ENCODE measurements at places on chromosomes 16 and 17.

DNA sequence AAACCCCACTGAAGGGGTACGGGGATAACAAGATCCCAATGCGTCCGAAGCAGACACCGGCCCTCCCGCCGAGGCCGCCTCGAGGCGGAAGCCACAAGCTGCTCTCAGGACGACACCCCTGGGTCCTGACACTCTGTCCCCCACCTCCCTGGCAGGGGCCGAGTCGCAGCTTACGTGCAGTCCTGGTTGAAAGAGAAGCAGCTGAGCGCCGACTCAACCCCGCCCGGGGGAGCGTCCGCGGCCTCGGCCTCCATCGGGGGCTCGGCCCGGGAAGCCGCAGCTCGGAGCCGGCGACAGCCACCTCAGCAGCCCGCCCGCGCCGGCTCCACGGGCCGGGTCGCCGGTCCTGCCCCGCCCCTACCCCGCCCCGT, at the start of gene WIPI1:
WIPI1 (minus strand) TSS at position 329 of the 371 bp plus-strand sequence; CDS start at position 254, 75 bp downstream.
- DNase-seq: peak; percentile 49

- no peak for DNase-seq
Observed at GRCh38 chr17:60542071-60542470, 16.0 kb upstream of the APPBP2 start.

DNA sequence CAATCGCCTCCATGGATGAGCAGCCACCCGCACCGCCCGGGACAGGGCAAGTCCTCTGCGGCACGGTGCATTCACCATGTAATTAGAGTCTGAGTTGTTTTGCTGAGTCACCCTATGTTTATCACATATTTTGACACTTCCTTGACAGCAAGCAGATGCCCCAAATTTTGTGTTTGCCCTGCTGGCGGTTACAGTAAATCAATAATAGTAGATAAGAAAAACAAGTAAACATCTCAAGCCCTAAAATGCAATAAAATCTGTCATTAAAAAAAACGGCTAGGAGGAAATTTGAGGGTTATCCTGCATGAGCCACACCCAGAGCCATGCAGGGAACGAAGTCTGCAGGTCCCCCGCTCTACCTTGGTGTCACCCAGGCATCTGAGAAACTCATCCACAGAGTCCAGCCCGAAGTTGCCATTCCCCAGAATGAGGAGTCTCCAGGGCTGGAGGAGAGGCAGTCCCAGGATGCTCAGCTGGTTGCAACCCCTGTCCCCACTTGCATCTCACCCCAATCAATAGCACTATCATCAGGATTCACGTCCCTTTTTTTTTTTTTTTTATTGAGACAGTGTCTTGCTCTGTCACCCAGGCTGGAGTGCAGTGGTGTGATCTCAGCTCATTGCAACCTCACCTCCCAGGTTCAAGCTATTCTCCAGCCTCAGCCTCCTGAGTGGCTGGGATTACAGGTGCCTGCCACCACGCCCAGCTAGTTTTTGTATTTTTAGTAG, 16.5 kb upstream of the ST6GALNAC1 start:
- no peak for DNase-seq

- DNase-seq: no peak
Observed at GRCh38 chr17:47949946-47950345, 7.7 kb downstream of the PRR15L start.

DNA sequence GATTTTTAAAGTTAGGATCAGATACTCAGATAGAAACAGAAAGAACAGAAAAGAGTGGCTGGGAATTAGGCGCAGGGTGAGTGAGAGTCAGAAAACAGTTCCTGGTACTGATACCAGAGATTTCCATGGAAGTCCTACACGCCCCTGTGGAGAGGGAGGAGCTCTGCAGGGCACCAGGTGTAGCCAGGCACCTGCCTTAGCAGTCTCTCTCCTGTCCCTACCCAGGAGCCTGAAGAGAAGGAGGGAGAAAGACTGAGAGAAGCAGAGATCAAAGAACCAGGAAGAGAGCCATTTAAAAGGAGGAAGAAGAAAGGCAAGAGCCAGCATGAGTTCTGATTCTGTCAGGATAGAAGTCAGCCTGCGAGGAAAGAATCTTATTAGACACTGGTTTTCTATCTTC, 65.0 kb downstream of the CBLN1 start:
- DNase-seq: no peak

- no peak for DNase-seq
Observed at GRCh38 chr17:65794572-65794971, 233.1 kb upstream of the AXIN2 start.

GRCh38 chr17:44203731-44204440, 4.2 kb upstream of the ATXN7L3 start:
- peak; percentile 60 for DNase-seq

GRCh38 chr16:11181899-11182279, 74.1 kb downstream of the SOCS1 start:
- no peak for DNase-seq

- no peak for DNase-seq
Observed at GRCh38 chr16:58120234-58120633, 8.9 kb downstream of the CFAP20 start.

DNA sequence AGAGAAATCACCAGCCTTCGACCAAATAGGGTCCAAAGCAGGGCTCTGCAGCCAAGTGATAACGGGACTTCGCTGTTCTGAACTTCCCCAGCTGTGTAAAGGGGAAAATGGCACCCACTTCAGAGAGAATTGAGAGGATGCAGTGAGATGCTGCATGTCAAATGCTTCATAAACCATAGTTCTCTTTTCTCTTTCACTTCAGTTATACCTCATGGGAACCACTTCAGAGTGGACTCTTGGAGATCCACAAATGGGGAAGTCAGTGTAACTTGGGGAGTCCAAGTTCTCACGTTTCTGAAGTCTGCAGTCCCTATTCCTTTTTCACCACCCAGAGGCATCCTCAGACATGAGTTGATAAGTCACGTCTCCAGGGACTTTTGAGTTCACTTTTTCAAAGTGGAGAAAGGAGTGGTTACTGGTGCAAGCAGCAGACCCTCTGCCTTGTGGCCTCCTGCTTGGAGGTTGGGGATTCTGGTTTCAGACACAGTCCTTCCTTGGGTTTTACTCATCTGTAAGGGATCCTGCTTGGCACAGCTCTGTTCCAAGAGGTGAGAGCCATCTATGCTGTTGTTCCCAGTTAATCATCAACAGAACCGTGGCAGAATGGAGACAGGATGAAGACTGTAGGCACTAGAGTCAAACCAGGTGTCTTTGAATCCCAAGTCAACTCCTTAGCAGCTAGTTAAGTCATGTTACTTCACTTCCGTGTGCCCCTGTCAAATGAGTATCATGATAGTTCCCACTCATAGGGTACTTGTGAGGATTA, 123.4 kb upstream of the NOL11 start:
- no peak for DNase-seq

DNA sequence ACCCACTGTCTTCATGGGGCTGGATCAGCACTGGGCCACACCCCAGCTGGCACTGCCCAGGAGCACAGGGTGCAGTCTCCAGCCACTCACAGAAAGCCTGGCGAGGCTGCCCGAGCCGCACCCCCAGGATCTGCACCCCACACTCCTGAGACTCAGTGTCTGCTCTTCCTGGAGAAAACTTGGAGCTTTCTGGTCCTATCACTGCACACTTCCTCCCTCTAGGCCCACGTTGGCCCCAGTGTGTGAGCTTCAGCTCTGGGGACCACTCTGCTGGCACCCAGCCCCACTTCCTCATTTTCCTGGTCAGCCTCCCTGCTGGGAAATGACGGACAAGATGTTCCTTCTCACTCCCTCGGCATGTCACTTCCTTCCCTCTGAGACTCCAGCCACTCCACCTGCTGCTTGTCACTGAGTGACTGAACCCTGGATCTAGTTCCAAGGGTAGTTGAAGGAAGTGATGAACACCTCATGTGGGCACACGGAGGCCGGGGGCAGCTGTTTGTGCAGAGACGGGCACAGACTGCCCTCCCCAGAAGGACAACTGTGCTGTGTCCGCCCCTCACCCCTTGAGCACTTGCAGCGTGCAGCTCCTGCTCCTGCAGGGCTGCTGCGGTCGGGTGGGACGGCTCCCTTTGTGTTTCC, 29.0 kb downstream of the ZC3H18 start:
- no peak for DNase-seq

- DNase-seq: no peak
Observed at GRCh38 chr17:48445248-48445620, 15.2 kb upstream of the SKAP1 start.

DNA sequence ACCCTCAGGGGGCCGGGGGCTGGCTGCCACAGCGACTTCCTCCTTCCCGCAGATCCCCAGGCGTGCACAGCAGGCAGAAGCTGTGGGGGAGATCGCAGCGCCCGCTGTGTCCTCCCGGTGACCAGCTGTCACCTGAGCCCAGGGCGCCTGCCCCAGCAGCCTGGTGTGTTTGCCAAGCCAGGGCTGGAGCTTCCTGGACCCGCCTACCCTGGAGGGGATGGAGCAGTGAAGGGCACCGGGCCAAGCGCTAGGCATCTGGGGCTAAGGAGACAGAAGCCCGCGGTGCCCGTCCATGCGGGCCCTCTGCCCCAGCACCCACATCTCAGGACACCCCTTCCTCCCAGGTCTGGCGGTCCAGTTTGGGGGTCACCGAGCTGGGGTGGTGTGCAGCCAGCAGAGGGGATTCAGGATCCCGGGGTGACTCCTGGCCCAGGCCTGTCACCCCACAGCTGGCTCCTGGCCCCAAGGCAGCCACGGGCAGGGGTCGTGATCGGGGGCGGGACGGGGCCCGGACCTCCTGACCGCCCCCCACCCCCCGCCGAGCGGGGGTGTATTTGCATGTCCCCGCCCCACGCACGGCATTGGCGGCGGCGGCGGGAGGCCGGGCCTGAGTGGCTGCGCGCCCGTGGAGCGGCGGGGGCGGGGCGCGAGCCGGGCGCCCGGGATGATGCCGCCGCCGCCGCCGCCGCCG, at the start of gene RAB26:
RAB26 (plus strand) TSS at position 645 of the 691 bp plus-strand sequence. CDS start 159 bp downstream, outside the sequence.
- no peak for DNase-seq

- no peak for DNase-seq
Observed at GRCh38 chr16:85867189-85867588, 31.8 kb upstream of the IRF8 start.

- no peak for DNase-seq
Observed at GRCh38 chr16:31465788-31466370, 6.1 kb upstream of the TGFB1I1 start.

DNA sequence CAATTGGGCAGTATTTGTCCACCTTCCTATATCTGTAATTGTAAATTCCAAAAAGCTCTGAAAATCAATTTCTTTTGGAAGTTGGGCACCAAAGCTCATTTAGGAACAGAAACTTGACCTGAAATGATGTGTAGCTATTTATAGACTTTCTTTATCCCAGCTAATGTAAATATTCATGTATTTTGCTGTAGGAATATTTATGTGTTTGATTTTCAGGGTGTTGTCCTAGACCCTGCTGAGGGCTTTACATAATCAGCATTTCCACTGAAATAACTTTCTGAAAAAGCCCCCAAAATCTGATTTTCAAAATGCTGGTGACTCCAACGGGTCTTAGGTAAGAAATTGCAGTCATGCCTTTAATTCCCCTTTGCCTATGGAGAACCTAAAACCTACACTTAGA, 4.1 kb downstream of the RBFOX1 start:
- DNase-seq: no peak

DNA sequence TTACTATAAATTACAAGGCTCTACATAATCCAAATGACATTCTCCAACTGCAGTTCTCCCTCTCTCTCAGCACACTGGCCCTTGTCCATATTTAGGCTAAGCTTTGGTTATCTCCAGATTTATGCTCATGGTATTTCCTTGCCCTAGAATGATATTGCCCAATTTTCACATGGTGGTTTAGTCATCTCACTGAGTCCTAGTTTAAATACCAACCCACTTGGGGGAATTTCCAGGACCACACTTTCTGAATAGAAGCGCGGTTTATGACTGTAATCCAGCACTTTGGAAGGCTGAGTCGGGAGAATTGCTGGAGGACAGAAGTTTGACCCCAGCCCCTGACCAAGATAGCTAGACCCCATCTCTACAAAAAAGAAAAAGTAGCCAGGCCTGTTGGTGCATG, 280.1 kb upstream of the MON1B start:
- no peak for DNase-seq

DNA sequence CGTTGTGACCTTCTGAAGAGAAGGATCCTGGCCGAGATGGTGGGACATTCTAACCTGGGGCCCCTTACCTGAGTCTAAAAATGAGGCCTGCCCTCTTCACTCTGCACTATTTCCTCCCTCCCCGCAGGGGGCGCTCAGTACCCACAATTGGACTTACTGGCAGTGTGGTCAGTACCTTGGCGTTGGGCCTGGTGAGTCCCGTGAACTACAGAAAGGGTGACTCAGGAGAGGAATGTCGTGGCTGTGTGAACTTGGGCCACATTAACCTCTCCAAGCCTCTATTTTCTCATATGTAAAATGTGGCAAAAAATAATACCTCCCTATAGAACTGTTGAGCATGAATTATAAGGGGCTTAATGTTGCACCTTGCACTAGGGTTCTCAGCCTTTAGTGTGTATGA, 3.9 kb downstream of the RSAD1 start:
- peak; percentile 93 for DNase-seq

Measured in SW 1271 (cell line).